ENCODE measurements at places on chromosomes 5 and 9.

GRCh38 chr5:99900302-99900852, 634.8 kb upstream of the FAM174A start:
- DNase-seq: no peak

GRCh38 chr5:76819851-76820525, 1.2 kb downstream of the F2RL1 start:
- DNase-seq: no peak

GRCh38 chr9:18023332-18023731, 444.5 kb downstream of the SH3GL2 start:
- DNase-seq: no peak

GRCh38 chr5:148343046-148343407, 7.7 kb downstream of the SPINK9 start:
- DNase-seq: no peak

All from stimulated activated CD8-positive, alpha-beta memory T cell treated with anti-CD3 and anti-CD28 coated beads, Interleukin-12 subunit alpha, Interleukin-12 subunit beta, amount 100 ng/mL, for 4 hours (primary cell).